Glutamatergic neuron (in vitro differentiated cells): ENCODE measurements at places on chromosomes 3 and 15.

- peaks cover 2% of the 10 kb centered on the region for H3K4me1 ChIP-seq
- DNase-seq: peak; percentile 41
- H3K27ac ChIP-seq: no peak overlapping the region
- H3K27me3 ChIP-seq: peaks cover 3% of the 10 kb centered on the region
- no peaks in the 10 kb centered on the region for H3K36me3 ChIP-seq
These were observed 20.7 kb downstream of the TIMP4 start for GRCh38 chr3:12138044-12138443.

GRCh38 chr3:45317710-45318109 lies 70.7 kb upstream of the LARS2 start:
- peaks cover 22% of the 10 kb centered on the region for H3K4me1 ChIP-seq
- no peak overlapping the region for H3K27ac ChIP-seq
- peaks cover 5% of the 10 kb centered on the region for H3K36me3 ChIP-seq
- no peak for DNase-seq
- peaks cover 2% of the 10 kb centered on the region for H3K27me3 ChIP-seq

GRCh38 chr3:10968401-10968800 lies 24.1 kb upstream of the SLC6A1 start:
- H3K4me1 ChIP-seq: peaks cover 23% of the 10 kb centered on the region
- DNase-seq: peak; percentile 74
- no peaks in the 10 kb centered on the region for H3K36me3 ChIP-seq
- H3K27ac ChIP-seq: peak overlapping the region; percentile 71

- no peaks in the 10 kb centered on the region for H3K4me1 ChIP-seq
- no peak overlapping the region for H3K27ac ChIP-seq
- H3K36me3 ChIP-seq: no peaks in the 10 kb centered on the region
These were observed 361.4 kb upstream of the IL12A start for GRCh38 chr3:159627229-159627628.

DNA sequence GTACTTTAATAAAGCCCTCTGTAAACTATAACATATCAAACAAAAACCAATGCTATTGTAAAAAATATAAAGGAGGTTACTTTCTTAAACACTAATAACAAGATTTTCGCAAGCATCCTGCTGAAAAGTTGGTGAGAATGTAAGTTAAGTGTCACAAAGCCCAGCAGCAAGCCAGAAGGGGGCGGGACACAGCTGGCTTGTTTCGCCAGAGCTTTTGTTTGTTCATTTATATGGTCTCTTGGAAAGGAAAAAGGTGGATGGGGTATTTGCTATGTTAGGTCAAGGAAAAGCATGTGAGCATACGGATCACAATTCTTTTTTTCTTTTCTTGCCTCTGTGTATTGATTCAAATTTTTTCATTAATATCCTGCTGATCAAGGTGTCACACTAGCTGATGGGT lies 59.9 kb downstream of the HACD2 start:
- no peak overlapping the region for H3K27ac ChIP-seq
- H3K4me3 ChIP-seq: no peak overlapping the region
- no peaks in the 10 kb centered on the region for H3K4me1 ChIP-seq
- no peak for DNase-seq
- peaks cover 3% of the 10 kb centered on the region for H3K27me3 ChIP-seq
- no peaks in the 10 kb centered on the region for H3K36me3 ChIP-seq

GRCh38 chr3:155001289-155002010 lies 78.7 kb upstream of the MME start:
- H3K36me3 ChIP-seq: no peaks in the 10 kb centered on the region
- H3K4me1 ChIP-seq: no peaks in the 10 kb centered on the region
- no peak for DNase-seq
- no peaks in the 10 kb centered on the region for H3K27me3 ChIP-seq
- H3K4me3 ChIP-seq: no peak overlapping the region

DNA sequence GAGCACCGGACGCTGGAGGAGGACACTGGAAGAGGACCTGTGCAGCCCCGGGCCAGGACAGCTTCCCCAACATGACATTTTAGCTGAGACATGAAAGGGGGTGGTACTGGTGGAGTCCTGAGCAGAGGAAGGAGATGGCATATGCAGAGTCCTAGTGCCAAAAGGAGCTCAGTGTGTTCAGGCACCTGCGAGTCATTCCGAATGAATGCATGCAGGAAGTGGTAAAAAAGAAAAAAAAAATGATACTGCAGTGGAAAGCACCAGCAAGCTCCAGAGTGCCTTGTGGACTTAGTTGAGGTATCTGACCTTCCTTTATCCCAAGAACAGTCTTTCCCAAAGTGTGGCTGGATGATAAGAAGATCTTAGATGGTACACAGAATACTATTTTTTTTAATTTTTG lies 6.6 kb upstream of the ZNF148 start:
- H3K27me3 ChIP-seq: peaks cover 2% of the 10 kb centered on the region
- H3K27ac ChIP-seq: no peak overlapping the region
- no peaks in the 10 kb centered on the region for H3K4me1 ChIP-seq
- H3K4me3 ChIP-seq: no peak overlapping the region
- DNase-seq: no peak
- no peaks in the 10 kb centered on the region for H3K36me3 ChIP-seq

GRCh38 chr15:95277266-95277665 lies 1045.9 kb downstream of the MCTP2 start:
- H3K36me3 ChIP-seq: no peaks in the 10 kb centered on the region
- H3K4me1 ChIP-seq: no peaks in the 10 kb centered on the region
- DNase-seq: no peak

DNA sequence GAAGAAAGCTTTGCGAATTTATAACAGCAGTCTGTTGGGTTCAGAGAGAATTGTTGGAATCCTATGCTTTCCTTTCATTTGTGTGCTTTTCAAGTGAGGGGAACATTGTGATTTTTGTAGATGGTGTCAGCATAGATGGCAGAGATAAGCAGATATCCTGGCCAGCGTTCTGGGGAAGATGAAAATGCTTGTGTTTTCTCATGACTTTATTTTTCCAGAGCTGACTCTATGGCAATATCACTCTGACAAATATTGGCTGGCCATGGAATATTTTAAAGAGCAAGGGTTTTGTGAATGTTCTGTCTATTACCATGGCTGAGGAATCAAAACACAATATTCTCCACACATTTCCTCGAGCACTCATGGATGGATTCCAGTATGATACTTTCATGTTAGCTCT lies 108.8 kb downstream of the MITF start:
- DNase-seq: no peak
- no peak overlapping the region for H3K4me3 ChIP-seq
- H3K27me3 ChIP-seq: no peaks in the 10 kb centered on the region
- H3K27ac ChIP-seq: no peak overlapping the region

DNA sequence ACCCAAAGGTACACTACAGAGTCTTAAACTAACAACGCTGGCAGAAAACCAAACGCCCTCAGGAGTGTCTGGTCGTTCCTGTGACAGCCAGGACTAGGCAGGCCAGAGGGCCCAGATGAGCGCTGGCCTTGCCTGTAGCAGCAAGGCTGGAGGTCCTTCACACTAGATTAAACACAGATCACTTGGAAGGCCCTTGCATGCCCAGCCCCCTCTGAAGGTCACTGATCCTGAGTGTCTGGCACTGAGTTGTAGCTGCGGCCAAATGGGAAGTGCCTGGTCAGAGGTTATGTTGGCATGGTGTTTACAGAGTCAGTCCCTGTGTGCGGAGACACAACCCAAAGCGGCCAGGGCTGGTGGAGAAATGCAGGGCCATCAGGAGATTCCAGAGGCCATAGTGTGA lies 58.9 kb downstream of the ZNF621 start:
- DNase-seq: no peak
- H3K4me3 ChIP-seq: no peak overlapping the region
- peaks cover 6% of the 10 kb centered on the region for H3K27me3 ChIP-seq
- H3K27ac ChIP-seq: no peak overlapping the region
- H3K36me3 ChIP-seq: no peaks in the 10 kb centered on the region

GRCh38 chr3:59284926-59285325 lies 235.1 kb upstream of the CFAP20DC start:
- no peak for DNase-seq
- peaks cover 3% of the 10 kb centered on the region for H3K27me3 ChIP-seq
- no peak overlapping the region for H3K27ac ChIP-seq
- H3K4me3 ChIP-seq: no peak overlapping the region
- no peaks in the 10 kb centered on the region for H3K4me1 ChIP-seq

GRCh38 chr15:71261909-71262308 lies 146.6 kb downstream of the THSD4 start:
- no peaks in the 10 kb centered on the region for H3K4me1 ChIP-seq
- no peaks in the 10 kb centered on the region for H3K36me3 ChIP-seq
- H3K27ac ChIP-seq: no peak overlapping the region
- H3K4me3 ChIP-seq: no peak overlapping the region

GRCh38 chr3:178059119-178059518 lies 477.1 kb upstream of the KCNMB2 start:
- no peak for DNase-seq
- no peak overlapping the region for H3K27ac ChIP-seq
- H3K4me3 ChIP-seq: no peak overlapping the region
- no peaks in the 10 kb centered on the region for H3K36me3 ChIP-seq

DNA sequence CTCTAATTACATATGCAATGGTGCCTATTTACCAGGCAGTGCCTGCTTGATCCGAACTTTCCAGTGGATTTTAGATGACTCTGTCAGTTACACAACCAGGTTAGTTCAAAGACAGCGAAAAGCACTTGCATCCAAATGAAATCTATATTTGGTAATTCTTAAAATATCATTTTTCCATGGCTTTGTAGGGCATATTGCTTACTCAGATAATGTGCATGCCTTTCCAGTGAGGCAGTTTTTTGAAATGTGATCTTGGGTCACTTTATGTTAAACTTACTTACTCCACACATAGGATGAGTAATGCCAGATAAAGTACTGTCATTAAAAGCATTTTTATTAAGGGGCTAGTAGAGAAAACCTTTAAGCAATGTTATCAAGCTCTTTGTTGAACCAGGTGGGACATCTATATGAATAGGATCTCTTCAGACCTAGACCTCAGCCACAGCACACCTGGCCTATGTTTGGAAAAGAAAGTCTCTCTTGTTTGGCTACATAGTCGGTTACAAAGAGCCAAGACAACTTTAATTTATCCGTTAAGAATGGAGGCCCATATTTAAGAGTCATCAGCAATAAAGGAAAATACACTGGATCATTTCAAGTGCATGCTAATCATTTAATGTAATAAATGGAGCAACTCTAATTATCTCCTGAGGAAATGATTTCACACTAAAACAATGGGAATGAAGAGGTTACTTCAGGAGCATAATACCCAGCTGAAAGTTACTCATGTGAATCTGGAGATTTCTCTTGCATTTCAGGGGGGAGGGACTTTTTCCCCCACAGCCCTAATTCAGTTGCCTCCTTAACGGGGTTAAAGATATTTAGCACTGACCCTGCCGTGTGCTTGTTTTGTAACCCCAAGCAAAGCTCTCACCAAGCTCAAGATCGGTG lies 56.3 kb upstream of the TMCO5A start:
- DNase-seq: no peak
- no peaks in the 10 kb centered on the region for H3K36me3 ChIP-seq
- H3K4me3 ChIP-seq: no peak overlapping the region
- no peak overlapping the region for H3K27ac ChIP-seq
- peaks cover 2% of the 10 kb centered on the region for H3K4me1 ChIP-seq

GRCh38 chr3:185270262-185270955 lies 16.6 kb upstream of the EHHADH start:
- peak; percentile 61 for DNase-seq
- peak overlapping the region; percentile 26 for H3K4me3 ChIP-seq
- no peaks in the 10 kb centered on the region for H3K36me3 ChIP-seq
- H3K4me1 ChIP-seq: peaks cover 14% of the 10 kb centered on the region
- H3K27ac ChIP-seq: peak overlapping the region; percentile 90

DNA sequence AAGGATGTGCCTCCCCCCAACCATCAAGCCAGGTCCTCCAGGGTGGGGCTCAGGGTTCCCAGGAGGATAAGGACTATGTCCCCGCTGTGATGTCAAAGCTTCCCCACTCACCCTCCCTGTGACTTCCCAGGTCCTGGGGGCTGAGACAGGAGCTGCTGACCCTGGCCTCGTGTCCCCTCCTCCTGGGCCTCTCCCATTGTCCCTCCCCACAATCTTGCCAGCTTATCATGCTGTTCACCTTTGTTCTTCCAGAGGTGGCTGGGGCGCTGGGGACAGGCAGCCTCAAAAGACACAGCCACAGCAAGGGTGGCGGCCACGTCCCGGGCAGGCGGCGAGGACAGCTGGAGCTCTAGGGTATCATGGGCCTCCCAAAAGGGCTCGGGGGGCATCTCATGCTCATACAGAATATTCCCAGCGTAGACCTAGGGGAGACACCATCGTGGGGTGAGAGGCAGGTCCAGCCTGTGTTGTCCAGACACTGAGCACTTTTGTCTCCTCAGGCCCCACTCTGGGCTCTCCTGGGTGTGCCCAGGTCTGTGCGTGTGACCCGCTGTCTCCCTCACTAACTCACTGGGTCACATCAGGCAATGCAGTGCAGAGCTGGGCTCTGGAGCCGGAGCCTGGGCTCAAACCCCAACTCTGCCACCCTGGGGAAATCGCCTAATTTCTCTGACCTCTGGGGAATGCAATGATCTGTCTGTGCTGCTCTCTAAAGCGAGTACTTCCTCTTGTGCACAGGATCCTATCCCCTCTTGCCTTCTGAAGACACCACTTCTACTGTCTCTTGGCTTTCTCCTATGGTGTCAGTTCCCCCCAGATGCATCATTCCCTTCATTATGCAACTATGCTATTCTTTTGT lies 30.0 kb downstream of the SNX33 start:
- H3K4me1 ChIP-seq: peaks cover 4% of the 10 kb centered on the region
- no peak for DNase-seq
- no peaks in the 10 kb centered on the region for H3K36me3 ChIP-seq
- no peak overlapping the region for H3K4me3 ChIP-seq
- peaks cover 4% of the 10 kb centered on the region for H3K27me3 ChIP-seq
- no peak overlapping the region for H3K27ac ChIP-seq

DNA sequence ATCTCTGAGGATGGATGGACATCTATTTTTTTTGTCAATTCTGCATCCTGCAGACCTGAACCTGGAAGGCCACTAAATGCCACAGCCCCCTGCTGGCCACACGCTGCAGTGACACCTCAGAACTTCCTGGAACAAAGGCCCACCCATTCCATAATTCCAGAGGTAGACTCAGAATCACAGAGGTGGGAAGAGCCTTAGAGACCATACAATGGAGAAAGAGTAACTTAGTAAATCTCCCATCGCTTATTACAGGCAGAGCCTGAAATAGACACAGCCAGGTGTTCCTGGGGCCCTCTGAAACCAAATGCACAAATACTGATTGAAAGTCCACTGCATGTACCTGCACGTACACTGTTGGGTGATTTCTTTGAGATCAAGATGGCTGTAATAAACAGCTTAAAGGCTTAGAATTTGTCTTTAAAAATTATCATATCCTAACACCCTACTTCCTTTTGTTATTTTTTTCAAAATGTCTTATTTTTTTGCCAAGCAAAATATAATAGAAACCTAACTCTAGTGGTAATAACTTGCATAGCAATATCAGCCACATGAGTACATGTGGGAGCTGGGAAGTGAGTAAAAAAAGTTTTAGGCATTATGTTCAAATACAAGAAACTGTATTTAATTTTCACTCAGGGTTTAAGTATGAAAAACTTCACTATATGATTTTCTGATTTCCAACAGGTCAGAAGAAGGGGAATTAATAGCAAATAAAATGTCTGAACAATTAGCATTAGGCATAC lies 62.7 kb downstream of the EOMES start:
- no peaks in the 10 kb centered on the region for H3K27me3 ChIP-seq
- H3K4me1 ChIP-seq: no peaks in the 10 kb centered on the region
- DNase-seq: peak; percentile 77
- no peaks in the 10 kb centered on the region for H3K36me3 ChIP-seq
- no peak overlapping the region for H3K4me3 ChIP-seq
- no peak overlapping the region for H3K27ac ChIP-seq
